Upper lobe of right lung (tissue), 1 donor: ENCODE measurements at places on chromosomes 12 and 14. TPM values are rescaled to one million over a fixed set of nuclear protein-coding genes. Genes with fewer than 3 reads are reported as not detected.

- no peaks in the 10 kb centered on the region for H3K4me1 ChIP-seq
- H3K27me3 ChIP-seq: no peaks in the 10 kb centered on the region
- H3K27ac ChIP-seq: no peak overlapping the region
- DNase-seq: no peak
- no peaks in the 10 kb centered on the region for H3K36me3 ChIP-seq
These were observed 237.2 kb upstream of the DCN start for GRCh38 chr12:91419809-91420208.

DNA sequence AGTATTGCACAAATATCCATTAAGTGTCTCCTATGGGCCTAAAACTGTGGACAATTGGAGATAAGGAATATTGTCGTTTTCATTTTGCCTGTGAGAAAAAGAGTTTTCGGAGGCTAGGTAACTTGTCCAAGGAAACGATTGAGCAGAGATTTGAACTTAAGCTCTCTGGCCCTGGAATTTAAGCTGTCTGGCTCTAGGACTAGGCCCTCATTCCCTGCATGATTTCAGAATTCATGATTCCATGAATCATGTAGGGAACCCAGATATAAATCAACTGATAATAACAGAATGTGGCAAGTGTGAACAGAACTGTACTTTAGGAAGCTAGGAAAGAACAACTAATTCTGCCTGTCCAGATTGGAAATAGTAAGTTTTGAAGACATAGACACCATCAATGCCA is 940.9 kb downstream of the DIO2 start:
- H3K4me1 ChIP-seq: no peaks in the 10 kb centered on the region
- H3K27ac ChIP-seq: no peak overlapping the region
- no peaks in the 10 kb centered on the region for H3K36me3 ChIP-seq
- no peak overlapping the region for H3K4me3 ChIP-seq
- H3K27me3 ChIP-seq: peaks cover 1% of the 10 kb centered on the region

DNA sequence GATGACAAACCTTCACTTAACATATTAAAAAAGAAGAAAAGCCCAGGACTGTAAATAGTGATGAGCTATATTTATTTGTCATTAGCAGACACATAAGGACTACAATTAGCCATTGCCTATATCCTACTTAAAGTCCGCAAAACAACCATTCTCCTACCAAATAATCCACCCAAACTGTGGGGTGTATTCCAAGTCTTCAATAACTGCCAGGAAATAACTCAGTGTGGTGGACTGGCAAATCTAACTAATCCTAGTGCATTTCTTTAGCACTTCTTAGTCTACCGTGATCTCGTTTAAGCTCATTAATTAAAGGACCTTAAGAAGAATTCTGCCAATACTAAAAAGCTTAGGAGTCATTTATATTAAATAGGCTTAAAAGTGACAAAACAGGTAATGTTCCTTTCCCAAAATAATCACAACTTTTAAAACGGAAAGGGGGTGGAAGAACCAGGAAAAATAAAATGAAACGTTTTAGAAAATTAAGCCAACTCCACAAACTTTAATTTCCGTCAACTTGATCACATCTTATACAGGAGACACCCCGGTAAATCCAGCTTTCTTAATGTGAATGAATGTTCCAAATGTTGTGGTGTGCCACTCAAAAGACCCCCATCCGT is 1.8 kb downstream of the NOVA1 start:
- DNase-seq: no peak
- H3K27ac ChIP-seq: no peak overlapping the region
- no peaks in the 10 kb centered on the region for H3K4me1 ChIP-seq
- H3K36me3 ChIP-seq: no peaks in the 10 kb centered on the region

- H3K36me3 ChIP-seq: no peaks in the 10 kb centered on the region
- H3K4me1 ChIP-seq: no peaks in the 10 kb centered on the region
- peak overlapping the region; percentile 62 for H3K27ac ChIP-seq
- H3K4me3 ChIP-seq: peak overlapping the region; percentile 81
- peak; percentile 67 for DNase-seq
These were observed 494 bp downstream of the TMTC3 start for GRCh38 chr12:88142610-88142991.

- no peak overlapping the region for H3K27ac ChIP-seq
- H3K4me3 ChIP-seq: no peak overlapping the region
These were observed 36.0 kb downstream of the SLC8A3 start for GRCh38 chr14:70152704-70153103.

DNA sequence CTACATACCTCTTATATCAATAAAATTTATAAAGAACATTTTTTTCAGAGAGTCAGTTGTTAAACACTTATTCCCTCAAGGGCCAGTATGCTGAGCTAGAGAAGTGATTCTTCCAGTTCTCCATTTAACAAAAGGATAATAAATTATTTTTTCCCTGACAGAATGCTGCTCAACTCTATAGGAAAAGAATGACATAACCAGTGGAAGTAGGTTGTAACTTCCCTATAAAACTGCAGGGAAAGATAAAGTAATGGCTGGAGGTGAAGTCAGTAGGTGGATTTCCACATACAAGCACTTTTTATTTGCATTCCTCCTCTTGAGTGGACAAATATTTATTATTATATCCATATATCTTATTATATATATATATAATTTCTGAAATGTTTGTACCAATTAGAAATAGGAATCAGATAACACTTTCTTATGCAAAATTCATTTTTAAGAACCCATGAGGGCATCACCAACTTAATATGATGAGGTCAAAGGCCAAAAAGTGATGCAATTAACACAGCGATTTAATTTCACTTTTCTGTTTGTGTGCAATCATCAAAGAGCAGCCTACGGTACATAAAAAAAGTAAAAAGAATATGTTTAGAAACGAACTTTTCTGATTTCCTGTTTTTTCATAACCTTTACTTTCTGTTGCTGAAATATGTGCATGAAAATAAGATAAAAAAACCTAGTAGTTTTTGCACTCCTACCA is 175.3 kb downstream of the PRKD1 start:
- DNase-seq: no peak
- H3K27me3 ChIP-seq: no peaks in the 10 kb centered on the region
- H3K27ac ChIP-seq: no peak overlapping the region
- H3K36me3 ChIP-seq: no peaks in the 10 kb centered on the region
- no peak overlapping the region for H3K4me3 ChIP-seq

DNA sequence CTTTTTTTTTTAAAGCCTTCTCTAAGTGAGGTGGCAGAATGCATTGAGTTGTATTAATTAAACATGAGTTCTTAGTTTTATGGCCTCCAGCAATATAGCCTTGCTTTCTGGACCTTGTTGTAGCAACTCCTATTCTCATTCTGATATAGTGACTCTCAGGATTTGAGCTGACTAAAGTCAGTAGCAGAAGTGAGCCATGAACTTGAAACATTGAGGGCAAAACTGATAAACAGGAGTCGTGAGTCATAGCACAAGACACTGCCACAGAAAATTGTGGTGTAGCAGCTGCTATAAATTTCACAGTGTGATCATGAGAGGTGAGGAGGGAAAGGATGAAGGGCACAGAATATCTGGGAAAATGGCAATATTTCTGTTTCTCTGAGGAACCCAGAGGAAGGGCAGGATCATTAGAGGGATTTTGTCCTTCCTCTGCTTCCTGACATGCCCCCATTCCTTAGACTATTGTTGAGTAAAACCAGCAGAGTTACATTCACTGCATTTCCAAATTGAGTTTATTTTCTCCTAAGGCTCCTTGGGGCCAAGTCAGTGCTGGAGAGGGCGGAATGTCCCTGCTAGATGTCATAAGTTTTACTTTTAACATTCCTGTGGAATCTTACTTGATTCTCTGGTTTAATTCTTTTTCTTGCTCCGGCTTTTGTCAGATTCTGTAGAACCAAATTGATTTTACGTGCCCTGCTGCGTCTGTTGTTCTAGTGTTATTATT is 7.5 kb downstream of the KLRG1 start:
- no peak overlapping the region for H3K27ac ChIP-seq
- no peaks in the 10 kb centered on the region for H3K36me3 ChIP-seq
- no peaks in the 10 kb centered on the region for H3K27me3 ChIP-seq

GRCh38 chr14:35138585-35138984 is 16.2 kb downstream of the PRORP start:
- no peaks in the 10 kb centered on the region for H3K27me3 ChIP-seq
- no peak for DNase-seq
- no peaks in the 10 kb centered on the region for H3K4me1 ChIP-seq
- no peak overlapping the region for H3K27ac ChIP-seq
- H3K36me3 ChIP-seq: peaks cover 16% of the 10 kb centered on the region
- no peak overlapping the region for H3K4me3 ChIP-seq

- no peak for DNase-seq
- H3K4me3 ChIP-seq: no peak overlapping the region
- H3K27me3 ChIP-seq: no peaks in the 10 kb centered on the region
- H3K27ac ChIP-seq: no peak overlapping the region
- H3K36me3 ChIP-seq: no peaks in the 10 kb centered on the region
These were observed 21.4 kb downstream of the ITPK1 start for GRCh38 chr14:93094121-93094918.

DNA sequence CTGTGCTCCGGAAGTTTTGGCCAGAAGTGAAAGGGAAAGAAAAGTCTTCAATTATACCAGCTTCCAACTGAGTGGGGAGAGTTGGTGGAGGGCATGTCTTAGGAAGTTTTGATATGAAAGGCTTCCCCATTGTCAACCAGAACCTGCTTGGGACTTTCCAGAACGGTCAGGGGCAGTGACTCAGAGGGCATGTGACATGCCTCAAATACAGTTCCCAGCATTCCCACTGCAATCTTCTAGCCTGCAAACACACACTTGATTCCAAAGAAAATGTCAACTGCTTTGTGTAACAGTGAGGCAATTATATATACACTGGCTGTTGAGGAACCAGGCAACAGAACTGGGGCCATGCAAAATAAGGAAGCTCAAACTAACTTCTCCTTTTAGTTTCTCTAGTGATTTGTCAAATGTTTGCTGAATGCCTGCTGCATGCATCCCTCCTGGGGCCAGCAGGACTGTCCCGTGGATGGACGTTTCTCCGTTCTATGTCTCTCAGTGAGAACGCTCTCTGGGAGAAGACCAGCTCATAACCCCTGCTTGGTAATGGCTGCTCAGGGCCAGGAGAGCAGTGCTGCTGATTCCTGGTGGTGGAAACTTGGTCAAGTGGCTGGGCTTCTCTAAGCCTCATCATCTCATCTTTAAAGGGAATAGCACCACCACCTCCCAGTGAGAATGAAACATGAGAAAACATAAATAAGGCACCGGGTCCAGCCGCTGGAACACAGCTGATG is 18.3 kb downstream of the SLC25A47 start:
- DNase-seq: peak; percentile 61
- peaks cover 20% of the 10 kb centered on the region for H3K4me1 ChIP-seq
- H3K4me3 ChIP-seq: no peak overlapping the region
- peaks cover 64% of the 10 kb centered on the region for H3K36me3 ChIP-seq

DNA sequence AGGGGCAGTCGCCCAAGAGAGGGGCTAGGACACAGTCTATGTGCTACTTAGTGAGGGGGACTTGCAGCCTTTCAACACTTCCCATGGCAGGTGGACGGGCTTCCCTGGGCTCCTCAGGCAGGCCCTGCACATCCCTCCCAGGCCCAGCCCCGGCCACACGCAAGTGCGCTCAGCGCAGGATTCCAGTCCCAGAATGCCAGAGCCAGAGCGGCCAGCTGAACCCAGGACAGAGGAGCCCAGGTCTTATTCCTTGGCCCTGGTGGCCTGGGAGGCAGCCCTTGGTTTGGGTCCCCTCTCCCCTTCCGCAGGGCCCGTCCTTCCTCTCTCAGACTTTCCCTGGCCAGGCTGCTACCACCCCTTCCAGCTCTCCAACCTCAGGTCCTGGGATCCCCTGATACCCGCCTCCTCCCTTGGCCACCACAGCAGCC is 12.0 kb downstream of the DLK1 start:
- H3K36me3 ChIP-seq: no peaks in the 10 kb centered on the region
- no peak overlapping the region for H3K4me3 ChIP-seq
- no peaks in the 10 kb centered on the region for H3K27me3 ChIP-seq
- peak; percentile 53 for DNase-seq
- no peak overlapping the region for H3K27ac ChIP-seq

DNA sequence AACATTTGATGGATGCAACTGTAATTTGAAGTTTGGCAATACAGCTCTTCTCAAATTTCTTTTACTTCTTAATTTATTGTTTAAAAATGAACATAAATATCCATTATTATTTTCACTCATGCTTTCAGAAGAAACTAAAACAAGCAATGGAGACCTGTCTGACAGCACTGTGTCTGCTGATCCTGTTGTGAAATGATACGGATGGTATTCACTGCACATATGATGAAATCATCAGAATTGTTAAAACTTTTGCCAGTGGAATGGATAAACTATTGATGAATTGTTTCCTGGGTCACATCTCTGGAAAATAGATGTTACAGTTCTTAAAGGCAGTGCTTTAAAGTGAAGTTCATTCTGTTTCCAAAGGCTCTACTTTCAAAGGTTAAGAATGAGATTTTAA is 59.2 kb downstream of the WASHC4 start:
- no peak for DNase-seq
- peaks cover 97% of the 10 kb centered on the region for H3K36me3 ChIP-seq
- no peaks in the 10 kb centered on the region for H3K4me1 ChIP-seq
- no peak overlapping the region for H3K27ac ChIP-seq
- no peak overlapping the region for H3K4me3 ChIP-seq

DNA sequence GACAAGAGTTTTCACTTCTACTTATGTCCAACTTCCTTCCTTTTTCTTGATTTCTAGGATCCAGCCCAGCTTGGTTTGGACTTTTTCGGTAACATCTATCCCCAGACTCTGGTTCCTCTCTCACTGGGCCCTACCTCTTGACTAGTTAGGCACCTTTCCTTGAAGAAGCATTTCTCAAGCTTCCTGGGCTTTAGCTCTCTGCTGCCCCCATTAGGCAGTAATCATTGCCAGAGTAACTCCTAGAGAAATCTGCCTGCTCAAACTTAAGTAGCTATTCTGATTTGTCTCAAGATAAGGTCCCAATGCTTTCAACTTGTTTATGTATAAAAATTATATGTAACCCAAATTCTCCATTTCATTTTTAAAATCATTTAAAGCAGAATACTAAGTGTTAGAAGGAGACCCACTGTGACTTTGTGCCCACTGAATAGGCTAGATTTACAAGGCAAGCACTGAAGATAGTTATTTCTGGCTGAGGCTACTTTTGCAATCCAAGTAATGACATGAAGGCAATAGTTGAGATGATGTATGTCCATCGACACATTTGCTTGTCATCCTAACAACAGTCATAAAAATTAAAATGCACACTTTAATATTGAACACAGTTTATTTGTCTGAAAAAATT is 275.0 kb upstream of the G2E3 start:
- no peak overlapping the region for H3K27ac ChIP-seq
- no peak overlapping the region for H3K4me3 ChIP-seq
- DNase-seq: no peak
- H3K4me1 ChIP-seq: no peaks in the 10 kb centered on the region
- H3K27me3 ChIP-seq: no peaks in the 10 kb centered on the region
- no peaks in the 10 kb centered on the region for H3K36me3 ChIP-seq

GRCh38 chr12:130286041-130286440 is 51.6 kb upstream of the PIWIL1 start:
- no peaks in the 10 kb centered on the region for H3K36me3 ChIP-seq
- no peak for DNase-seq
- H3K27me3 ChIP-seq: peaks cover 13% of the 10 kb centered on the region
- H3K4me1 ChIP-seq: no peaks in the 10 kb centered on the region

- H3K27me3 ChIP-seq: no peaks in the 10 kb centered on the region
- peaks cover 69% of the 10 kb centered on the region for H3K4me1 ChIP-seq
- peak overlapping the region; percentile 86 for H3K27ac ChIP-seq
- no peak overlapping the region for H3K4me3 ChIP-seq
- DNase-seq: no peak
- peaks cover 21% of the 10 kb centered on the region for H3K36me3 ChIP-seq
These were observed 30.3 kb downstream of the SSH1 start for GRCh38 chr12:108826807-108827721.

GRCh38 chr14:71454513-71455332 is 477.5 kb upstream of the RGS6 start:
- no peaks in the 10 kb centered on the region for H3K36me3 ChIP-seq
- no peak overlapping the region for H3K4me3 ChIP-seq

LTB4R gene
- 9.8 TPM for total RNA-seq

NDRG2 gene
- total RNA-seq: 127 TPM

HSPB8 gene
- total RNA-seq: 70.0 TPM

LRRK2 gene
- total RNA-seq: 415 TPM

BEGAIN gene
- total RNA-seq: 1.5 TPM

CLBA1 gene
- 6.9 TPM for total RNA-seq

ACOT4 gene
- 4.5 TPM for total RNA-seq

IGF1 gene
- 6.0 TPM for total RNA-seq
